ENCODE measurements at places on chromosomes 6 and 20.

DNA sequence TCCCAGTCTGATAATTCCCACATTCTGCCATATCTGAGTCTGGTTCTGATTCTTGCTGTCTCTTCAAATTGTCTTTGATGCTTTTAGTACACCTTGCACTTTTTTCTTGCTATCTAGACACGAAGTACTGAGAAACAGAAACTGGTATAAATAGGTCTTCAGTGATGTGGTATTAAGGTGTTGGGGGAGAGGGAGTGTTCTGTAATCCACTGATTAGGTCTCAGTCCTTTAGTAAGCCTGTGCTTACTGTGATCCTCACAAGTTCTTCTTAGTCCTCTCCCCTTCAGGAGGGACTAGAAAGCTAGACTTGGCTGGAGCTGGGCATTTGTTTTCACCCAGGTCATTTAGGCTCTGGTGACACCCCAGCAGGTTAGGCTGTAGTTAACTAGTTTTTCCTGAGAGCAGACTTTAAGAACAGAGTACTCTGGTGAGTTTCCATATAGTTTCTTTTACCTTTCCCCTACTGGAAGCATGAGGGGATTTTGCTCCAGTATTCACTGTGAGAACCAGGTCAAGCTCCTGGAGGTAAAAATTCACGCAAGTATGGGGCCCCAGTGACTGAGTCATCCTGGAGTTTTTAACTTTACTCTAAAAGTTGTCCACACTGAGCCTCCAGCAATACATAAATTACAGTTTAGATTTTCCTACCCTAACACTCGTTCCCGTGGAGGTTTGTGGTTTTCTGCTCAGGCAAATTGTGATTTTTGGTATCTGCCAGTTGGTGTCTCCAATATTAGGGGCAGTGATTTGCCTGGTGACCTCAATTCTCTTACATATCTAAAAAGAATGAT, 154.6 kb downstream of the CDKAL1 start:
- DNase-seq: no peak

- DNase-seq: no peak
Measured at GRCh38 chr6:170087941-170088581, 202.8 kb downstream of the DLL1 start.

GRCh38 chr20:3885715-3886114, 3.5 kb upstream of the PANK2 start:
- no peak for DNase-seq

- DNase-seq: no peak
Measured at GRCh38 chr6:170450916-170451761, 102.0 kb downstream of the PSMB1 start.

DNA sequence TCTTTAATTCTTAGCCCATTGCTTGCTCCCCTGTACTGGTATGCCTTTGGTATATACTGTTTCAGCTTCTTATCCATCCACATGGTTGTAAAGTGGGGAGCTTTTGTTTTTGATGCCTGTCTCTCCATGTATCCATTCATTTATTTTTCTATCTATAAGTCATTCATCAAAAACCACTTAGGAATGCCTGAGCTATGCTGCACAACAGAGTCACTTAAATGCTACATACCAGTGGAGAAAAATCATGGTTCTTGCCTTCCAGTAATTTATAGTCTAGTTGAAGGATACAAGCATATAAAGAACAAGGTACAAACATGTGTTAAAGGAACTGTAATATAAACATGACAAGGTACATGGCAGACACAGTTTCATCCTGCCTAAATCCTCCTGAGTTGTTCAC, 347.3 kb downstream of the NRN1 start:
- DNase-seq: no peak

DNA sequence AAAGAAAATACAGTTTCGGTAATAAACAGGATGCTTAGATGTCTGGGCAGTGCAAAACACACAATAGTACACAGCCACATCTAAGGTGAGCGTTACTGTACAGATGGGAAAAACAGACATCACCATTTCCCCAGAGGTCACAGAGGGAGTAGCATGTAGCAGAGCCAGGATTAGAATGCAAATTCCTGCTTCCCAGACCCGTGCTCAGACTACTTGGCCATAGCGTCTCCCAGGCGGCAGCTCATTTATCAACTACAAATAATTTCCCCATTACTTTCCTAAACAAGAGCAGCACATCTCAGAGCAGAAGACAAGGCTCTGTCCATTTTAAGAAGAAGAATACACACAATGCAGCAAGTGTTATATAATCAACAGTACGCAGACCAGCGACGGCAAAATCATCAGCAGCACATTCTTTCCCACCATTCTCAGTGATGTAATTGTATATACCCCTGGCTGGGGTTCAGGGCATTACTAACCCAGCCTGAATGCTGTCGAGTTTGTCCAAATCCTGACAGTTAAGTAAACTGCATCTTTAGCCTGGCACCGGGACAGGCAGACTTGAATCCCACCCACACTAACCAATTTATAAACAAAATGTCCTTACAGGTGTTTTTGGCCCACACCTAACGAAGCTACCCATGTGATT, 61.9 kb downstream of the CNKSR3 start:
- no peak for DNase-seq

DNA sequence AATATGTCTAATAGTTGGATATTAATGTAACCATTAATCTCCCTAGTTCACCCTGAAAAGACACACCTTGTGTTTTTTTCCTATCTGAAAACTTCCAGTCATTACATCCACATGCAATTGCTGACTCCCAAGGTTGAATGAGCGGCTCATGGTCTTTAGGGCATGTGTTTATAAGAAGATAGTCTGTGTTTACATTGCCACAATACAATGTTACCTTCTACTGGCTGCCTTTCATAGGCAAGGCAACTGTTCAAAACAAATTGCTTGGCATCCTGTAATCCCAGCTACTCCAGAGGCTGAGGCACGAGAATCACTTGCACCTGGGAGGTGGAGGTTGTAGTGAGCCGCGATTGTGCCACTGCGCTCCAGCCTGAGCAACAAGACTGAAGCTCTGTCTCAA, 86.8 kb upstream of the SHLD1 start:
- DNase-seq: no peak

DNA sequence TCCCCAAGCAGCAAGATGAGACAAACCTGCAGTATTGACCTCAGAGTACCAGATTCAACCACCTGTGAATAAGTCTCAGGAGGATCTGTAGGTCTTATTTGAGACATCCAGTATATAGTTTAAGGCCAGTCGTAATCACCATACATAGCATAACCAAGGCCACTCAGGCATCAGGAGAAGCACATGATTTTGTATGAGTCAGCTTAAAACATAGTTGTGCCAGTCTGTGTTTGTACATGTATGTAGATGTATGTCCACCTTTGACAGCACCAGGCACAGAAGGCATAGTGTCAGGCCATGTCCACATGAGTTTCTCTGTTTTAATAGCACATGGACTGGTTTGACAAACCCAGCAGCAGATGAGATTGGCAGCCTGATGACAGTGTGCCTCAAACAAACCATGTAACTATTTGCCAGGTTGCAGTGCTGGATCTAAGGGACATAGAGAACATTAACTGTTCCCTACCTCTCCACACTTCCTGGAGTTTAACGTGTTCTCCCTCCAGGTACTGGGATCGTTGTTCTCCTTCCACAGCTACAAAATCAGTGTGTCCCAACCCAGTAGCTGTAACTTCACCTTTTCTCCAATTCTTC, 8.6 kb upstream of the ASIP start:
- no peak for DNase-seq

DNA sequence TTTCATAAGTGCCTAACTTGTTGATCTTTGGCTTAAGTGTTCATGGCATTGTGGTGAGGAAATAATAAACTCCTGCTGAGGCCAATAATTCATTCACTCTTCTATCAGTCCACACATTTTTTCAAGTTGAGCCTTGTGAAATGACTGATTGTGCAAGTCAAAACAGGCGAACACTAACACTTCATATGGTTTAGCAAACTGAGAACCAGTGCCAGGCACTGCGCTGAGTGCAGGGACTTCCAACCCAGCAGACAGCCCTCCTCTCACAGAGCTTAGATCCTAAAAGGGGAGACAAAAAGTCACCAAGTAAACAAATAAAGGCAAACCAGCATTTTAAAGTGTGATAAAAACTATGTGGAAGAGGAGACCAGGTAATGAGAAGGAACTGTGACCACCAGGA, 435.0 kb downstream of the PTPRT start:
- no peak for DNase-seq

DNA sequence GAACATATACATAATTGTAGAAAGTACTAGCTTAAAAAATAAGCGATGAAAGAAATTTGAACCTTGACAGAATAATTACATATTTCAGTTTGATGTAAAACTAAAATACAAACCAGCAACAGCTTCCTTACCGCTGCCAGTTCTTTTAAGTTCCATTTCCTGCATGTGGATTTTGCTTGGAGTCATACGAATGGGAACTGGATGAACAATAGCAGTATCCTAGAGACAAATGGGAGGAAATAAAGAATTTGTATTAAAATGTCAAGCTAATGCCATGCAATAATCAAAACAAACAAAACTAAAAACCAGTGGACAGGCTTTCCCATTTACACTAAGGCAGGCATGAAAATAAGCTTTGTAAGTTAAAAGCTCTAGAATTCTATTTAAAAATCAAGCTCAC, 67.1 kb downstream of the REPS1 start:
- no peak for DNase-seq

GRCh38 chr20:19594896-19595295, 163.2 kb upstream of the RIN2 start:
- no peak for DNase-seq

GRCh38 chr6:47075741-47076421, 33.7 kb upstream of the ADGRF1 start:
- no peak for DNase-seq

- no peak for DNase-seq
Measured at GRCh38 chr6:119966484-119966883, 616.9 kb upstream of the MAN1A1 start.

DNA sequence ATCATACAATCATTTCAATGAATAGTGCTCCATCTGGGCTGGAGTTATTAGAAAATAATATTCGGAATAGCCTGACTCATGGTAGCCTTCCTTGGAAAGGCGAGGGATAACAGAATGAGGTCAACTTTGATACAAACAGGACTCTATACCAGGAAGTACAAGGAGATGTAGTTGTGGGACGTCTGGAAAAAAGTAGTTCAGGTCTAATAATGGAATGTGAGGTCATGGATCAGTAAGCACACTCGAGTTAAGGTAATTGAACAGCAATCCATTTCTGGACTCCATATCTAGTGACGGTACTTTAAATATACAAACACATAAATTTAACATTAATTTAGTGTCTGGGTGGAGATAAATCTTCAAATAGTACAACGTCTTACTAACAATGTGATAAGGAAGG, 1204.0 kb upstream of the ADGRB3 start:
- DNase-seq: no peak

DNA sequence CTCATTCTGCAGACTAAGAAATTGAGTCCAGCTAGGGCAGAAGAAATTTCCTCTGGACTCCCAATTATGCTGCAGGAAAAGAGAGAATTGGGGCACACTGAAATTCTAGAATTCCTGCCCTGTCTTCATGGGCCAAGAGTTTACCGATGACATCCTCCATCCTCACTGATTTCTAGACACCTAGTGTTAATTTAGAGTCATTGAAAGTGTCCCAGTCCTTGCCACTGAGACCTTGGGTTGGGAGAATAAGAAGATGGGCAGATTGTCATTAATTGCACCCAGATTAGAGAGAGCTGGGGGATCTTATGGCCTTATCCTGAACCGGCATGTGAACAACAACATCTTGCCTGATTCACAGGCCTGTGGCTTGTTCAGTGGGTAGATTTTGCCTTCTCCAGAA, 29.0 kb downstream of the ANGPT4 start:
- no peak for DNase-seq

DNA sequence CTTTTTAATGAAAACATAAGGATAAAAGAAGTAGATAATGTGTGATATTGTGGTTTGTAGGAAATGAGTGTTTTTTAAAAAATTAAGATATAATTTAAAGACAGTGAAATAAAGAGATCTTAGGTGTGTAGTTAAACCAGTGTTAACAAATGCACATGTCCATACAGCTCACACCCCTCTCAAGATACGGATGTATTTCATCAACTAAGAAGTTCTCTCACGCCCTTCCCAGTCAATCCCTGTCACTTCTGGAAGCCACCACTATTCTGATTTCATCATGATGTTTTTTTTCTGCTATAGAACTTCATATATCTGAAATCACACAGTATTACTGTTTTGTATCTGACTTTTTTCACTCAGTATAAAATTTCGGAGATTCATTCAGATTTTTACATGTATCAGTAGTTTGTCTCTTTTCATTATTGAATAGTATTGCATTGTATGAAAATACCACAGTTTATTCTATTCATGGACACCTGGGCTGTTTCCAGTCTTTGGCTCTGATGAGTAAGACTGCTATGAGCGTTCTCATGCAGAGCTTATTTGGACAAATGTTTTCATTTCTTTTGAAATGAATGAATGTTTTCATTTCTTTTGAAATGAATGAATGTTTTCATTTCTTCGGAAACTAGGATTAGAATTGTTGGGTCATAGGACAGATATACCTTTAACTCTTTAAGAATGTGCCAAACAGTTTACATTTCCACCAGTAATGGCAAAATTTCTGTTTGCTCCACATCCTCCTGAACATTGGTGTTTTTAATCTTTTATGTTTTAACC, 49.7 kb upstream of the ELOVL5 start:
- DNase-seq: no peak

- DNase-seq: no peak
Measured at GRCh38 chr6:40131675-40132074, 197.4 kb upstream of the MOCS1 start.

DNA sequence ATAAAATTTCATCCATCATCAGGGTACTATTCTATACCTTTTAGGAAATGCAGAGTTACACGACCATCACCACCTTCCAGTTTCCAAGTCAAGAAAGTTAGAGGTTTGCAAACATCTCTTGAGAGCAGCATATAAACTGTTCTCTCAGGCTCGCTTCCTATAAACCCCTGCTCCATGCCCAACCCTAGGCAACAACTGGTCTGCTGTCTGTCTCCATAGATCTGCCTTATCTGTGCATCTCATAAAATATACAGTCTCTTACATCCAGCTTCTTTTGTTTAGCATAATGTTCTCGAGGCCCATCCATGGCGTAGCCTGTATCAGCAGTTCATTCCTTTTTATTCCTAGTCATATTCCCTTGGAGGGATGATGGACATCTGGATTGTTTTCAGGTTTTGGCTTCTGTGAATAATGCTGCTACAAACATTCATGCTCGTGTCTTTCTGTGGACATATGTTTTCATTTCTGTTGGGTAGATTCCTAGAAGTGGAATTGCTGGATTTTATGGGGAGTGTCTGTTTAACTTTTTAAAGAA, 6.1 kb downstream of the PTPRT start:
- no peak for DNase-seq

Data from stimulated activated CD8-positive, alpha-beta memory T cell treated with anti-CD3 and anti-CD28 coated beads, Interleukin-4, amount 100 ng/mL, for 4 hours (primary cell).